ENCODE measurements at places on chromosomes 2 and 18.

DNA sequence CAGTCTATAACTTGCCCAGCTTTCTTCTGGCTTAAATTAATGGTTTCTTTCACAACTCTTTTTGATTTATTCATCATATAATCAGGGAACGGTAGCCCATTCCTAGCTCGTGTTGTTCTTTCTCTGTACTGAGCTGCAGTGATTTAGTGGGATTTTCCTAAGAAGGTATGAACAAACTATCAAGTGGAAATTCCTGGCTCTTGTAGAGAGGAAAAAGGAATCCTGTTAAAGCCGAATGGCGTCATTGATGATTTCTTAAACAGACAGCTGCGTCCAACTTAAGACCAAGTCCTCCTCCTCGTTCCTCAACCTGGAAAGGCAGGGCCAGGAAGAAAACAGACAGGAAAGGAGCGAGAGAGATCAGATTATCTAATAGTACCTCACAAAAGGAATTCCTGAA lies 69.2 kb upstream of the CABLES1 start:
- no peak for DNase-seq

GRCh38 chr18:63676526-63677323 lies 15.0 kb upstream of the SERPINB3 start:
- DNase-seq = no peak

GRCh38 chr18:9835113-9835755 lies 50.5 kb upstream of the TXNDC2 start:
- no peak for DNase-seq

DNA sequence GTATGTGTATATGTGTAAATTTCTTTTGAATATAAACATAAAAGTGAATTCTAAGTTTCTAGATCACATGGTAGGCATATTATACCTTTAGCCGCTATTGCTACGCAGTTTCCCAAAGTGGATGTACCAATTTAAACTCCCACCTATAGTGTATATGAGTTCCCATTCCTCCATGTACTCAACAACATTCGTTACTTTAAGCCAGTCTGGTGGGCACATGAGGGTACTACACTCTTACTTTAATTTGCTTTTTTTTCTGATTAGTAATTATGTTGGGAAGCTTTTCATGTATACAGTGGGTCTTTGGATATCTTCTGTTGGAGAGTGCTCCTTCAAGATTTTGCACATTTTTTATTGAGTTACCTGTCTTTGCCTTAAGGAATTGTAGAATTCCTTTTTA lies 683.8 kb downstream of the ERBB4 start:
- no peak for DNase-seq

DNA sequence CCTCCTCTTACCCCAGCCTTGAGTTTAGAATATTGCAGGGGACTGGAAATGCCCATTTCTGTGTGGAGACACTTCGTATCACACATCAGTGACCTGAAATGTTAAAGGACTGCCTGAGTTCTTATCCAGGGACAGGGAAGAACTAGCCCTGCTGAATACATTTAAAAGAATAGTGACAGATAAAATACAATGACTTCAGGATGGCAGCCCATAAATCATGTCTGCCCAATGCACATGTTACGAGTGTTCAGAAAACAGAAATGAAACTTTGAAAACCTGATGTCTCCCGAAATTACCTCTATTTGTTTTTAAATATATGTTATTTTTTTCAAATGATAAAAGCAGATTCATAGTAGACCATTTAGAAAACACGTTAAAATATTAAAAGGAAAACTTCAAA lies 22.3 kb upstream of the RAB12 start:
- DNase-seq = no peak

- DNase-seq = no peak
These were observed 281.1 kb upstream of the MGAT5 start for GRCh38 chr2:133972786-133973185.
